ENCODE measurements at places on chromosomes 11 and 22.

DNA sequence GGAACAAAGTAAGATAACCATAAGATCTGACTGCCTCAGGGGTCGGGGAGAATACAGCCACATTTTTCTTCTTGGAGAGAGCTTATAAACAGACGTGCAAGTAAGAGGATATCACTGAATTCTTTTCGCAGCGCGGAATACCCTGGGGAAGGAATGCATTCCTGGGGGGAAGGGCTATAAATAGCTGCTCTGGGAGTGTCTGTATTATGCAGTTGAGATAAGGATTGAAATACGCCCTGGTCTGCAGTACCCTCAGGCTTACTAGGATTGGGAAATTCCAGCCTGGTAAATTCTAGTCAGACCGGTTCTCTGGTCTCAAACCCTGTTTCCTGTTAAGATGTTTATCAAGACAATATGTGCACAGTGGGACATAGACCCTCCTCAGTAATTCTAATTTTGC, 1491.7 kb upstream of the RAG2 start:
- DNase-seq = no peak

- no peak for DNase-seq
Measured at GRCh38 chr11:6746086-6746618, 25.6 kb downstream of the OR2AG2 start.

- DNase-seq = no peak
Measured at GRCh38 chr11:66548041-66548440, 1.3 kb downstream of the ACTN3 start.

- no peak for DNase-seq
Measured at GRCh38 chr11:30853439-30853838, 267.3 kb upstream of the MPPED2 start.

DNA sequence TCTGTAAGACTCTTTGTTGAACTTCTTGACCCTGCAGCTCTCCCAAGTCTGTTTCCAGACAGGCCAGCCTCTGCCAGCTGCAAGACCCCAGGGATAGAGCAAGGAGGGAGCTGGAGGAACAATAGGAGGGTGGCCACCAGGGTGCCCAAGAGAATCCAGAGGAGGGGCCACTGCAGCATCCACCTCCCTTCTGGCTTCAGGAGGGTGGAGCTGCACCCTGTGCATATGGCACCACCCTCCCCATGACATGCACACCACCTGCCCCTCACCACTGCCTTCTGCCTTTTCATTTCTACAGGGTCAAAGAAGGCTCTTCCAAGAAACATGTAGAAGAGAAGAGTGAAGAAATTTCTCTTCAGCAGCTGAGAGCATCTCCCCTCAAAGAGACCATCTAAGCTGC, 20.1 kb upstream of the POLA2 start:
- no peak for DNase-seq

- DNase-seq = no peak
Measured at GRCh38 chr22:23404689-23405365, 175.3 kb downstream of the IGLL1 start.

- no peak for DNase-seq
Measured at GRCh38 chr22:30486661-30487115, 14.9 kb upstream of the SEC14L3 start.

- DNase-seq = no peak
Measured at GRCh38 chr22:26921726-26922125, 264.3 kb downstream of the MIAT start.

DNA sequence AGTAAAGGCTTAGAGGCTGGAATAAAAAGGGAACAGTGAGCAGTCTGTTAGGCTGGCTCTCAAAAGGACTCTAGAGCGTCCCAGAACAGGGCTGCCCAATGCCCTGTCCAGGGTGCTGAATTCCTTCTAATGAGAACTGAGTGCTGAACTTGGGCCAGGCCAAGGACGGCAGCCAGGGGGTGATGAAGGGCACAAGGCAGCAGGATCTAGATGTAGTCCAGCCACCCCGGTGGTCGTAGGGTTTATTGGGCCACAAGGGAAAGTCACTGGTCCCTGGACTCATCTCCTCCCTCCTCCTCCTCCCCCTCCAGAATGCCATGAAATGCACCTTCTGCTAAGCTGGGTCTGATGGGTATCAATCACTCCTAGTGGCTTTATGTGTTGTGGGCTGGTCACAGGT, 19.2 kb downstream of the NPTXR start:
- DNase-seq = no peak

DNA sequence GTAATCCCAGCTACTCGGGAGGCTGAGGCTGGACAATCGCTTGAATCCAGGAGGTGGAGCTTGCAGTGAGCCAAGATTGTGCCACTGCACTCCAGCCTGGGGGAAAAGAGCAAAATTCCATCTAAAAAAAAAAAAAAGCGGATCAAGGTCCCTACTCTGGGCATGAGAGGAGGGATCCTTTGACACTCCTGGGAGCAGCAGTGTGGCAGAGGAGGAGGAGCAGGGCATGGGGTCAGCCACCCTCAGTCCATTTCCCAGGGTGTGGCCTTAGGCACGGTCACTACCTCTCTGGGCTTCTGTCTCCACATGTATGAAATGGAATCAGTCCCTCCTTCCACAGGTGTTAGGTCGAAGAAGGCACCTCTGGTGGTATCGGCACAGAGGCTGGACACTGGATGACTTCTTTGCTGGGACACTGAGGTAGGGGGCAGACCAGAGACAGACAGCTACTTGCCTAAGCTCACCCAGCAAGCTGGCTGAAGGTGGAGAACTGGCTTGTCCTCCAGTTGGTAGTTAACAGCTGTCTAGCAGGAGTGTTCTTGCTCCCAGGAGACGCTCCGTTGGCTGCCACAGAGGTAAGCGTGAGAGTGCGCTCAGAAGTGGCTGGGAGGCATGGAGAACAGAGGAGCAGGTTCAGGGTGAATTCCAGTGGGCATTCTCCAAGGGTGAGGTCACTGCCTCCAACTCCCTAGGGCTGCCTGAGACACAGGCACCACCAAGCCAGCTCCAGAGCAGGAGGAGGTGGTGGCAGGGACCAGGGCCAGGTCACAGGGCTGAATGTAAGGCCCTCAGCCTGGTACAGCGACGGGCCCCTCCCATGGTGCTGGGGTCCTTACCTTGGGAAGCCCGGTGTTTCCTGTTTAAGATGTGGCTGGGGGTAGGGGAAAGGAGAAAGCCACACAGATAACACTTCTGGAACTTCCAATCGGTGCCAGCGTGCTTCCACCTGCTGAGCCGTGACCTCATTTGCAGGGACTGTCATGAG, 19.5 kb downstream of the TXN2 start:
- peak; percentile 60 for DNase-seq

- DNase-seq = no peak
Measured at GRCh38 chr11:75031224-75031753, 42.6 kb downstream of the NEU3 start.

All from NCI-H187 (cell line).